ENCODE measurements at places on chromosomes 12 and 14.
A peak's percentile ranks its signal among the peaks of the same experiment; 100 is the strongest.

DNA sequence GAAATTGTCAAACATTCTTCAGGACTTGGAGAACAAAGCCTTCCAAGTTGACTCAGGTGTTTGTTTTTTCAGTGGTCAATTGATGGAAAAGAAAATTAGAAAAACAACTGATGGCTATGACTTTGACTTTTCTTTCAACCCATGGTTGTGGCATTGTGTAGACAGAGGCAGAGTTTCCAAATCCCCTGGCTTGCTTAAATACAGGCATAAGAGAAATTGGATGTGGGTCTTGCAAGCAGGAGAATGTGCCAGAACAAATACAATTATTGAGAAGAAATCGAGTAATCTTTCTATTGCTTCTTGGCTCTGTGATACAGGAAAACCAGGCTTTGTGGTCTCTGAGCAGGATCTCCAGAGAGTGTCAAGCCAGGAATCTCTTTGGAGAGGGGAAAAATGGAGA is 40.9 kb upstream of the FRMD6 start:
- DNase-seq = no peak

DNA sequence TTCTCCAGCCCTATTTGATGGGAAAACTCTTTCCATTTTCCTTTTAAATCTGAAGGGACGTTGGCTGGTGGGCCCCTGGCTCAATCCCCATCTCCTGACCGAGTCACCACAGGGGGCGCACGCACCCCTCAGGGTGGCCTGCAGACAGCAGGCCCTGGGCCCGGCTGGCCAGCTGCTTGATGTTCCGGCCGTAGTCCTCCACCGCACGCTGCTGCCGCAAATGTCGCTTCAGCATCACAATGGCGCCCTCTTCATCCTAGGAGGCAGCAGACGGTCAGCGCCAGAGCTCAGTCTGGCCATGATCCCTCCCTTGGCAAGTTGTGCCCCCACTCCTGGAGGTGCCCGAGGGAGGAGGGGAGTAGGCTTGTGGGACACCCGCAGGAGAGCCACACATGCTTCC is 70.0 kb downstream of the PLEKHG3 start:
- no peak for DNase-seq

DNA sequence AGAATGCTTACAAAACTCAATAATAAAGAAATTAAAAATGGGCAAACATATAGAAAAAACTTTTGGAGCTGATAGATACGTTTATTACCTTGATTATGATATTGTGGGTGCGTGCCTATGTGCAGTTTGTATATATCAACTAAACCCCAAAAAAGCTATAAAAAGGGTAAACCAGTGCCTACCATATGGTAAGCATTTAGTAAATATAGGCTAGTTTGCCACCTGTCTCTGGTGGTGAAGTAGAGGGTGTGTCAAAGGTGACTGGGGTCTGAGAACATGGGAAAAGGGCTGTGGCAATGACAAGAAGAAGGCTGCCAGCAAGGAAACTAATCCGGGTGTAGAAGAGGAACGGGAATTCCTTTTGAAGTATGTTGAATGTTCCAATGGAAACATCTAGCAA is 18.3 kb downstream of the GALNT8 start:
- DNase-seq = no peak

DNA sequence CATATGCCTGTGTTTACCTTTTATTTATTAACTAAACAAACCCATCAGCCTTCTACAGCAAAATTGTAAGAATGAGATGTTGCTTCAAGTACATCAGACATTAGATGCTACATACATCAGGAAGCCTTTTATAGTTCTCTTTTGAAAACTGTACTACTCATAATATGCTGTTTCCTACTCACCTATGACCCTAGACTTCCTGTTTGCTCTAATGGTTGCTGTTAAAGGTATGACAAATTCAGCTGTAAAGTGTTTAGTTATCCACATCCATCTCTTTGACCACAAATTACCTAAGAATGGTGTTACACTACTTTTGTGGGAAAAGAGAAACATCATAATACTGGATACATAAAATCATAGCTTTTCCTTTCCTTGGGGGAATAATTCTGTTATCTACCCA is 220.0 kb downstream of the RAD51B start:
- DNase-seq = peak; percentile 2

GRCh38 chr12:106254724-106255123 is 6.9 kb upstream of the CKAP4 start:
- DNase-seq = no peak

GRCh38 chr12:41162461-41162860 is 25.7 kb upstream of the PDZRN4 start:
- DNase-seq = no peak

DNA sequence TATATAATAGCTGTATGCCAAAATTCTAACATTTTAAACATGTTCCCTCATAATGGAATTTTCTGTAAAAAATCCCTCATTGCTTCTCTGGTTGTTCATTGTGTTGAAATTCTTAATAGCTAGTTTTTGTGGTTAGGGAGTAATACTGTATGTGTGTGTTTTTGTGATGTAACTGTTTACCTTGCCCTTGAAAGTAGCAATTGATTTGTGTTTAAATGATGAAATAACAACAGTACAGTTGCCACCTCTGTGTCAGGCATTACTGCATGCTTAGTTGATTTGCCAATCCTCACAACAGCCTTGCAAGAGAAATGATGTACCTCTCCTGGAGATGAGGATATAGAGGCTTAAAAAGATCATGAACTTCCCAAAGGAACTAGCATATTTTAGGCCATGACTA is 94.9 kb downstream of the DAAM1 start:
- no peak for DNase-seq

DNA sequence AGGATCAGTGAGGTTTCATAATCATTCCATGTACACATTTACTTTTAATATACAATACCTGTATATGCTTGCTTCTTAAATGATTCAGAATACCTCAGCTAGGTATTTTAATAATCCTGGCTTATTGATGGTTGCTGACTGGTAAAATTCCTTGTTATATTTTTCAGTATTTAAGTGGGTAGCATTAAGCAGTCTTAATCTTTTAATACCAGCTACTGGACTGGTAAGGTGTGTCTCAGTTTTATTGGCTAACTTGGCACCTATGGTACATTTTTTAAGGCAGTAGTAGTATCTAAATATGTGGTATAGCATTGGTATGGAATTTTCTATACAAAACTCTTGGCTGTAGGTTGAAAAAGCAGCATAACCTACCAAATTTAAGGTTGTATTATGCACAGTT is 96.6 kb downstream of the RAD52 start:
- no peak for DNase-seq

DNA sequence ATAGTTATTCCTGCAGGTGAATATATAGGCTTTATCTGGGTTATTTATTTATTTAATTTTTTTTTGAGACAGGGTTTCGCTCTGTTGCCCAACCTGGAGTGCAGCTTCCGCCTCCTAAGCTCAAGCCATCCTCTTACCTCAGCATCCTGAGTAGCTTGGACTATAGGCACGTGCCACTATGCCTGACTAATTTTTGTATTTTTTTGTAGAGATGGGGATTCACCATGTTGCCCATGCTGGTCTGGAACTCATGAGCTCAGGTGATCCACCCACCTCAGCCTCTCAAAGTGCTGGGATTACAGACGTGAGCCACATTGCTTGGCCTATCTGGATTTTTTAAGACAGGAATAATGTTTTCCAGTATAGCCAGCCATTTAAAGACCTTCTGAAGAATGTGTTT is 2.0 kb downstream of the RAN start:
- DNase-seq = no peak

DNA sequence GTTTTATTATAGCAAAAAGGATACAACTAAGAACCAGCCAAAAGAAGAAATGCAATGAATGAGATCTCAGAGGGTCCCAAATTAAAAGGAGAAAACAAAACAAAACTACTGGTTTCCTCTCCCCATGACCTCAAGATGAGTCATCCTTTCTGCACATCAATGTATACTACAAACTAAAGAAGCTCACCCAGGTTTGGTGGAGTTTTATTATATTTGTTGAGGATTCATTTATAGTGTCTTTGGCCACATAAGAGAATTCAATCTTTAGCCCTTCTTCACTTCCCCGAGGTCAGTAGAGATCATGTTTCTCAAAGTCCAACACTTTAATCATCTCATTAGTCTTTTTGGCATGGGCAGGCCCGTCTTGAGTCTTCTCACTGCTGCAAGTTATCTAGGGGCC is 210.6 kb downstream of the SLC6A15 start:
- no peak for DNase-seq

- DNase-seq = no peak
These were observed 4.5 kb upstream of the CACNA2D4 start for GRCh38 chr12:1922985-1923384.

DNA sequence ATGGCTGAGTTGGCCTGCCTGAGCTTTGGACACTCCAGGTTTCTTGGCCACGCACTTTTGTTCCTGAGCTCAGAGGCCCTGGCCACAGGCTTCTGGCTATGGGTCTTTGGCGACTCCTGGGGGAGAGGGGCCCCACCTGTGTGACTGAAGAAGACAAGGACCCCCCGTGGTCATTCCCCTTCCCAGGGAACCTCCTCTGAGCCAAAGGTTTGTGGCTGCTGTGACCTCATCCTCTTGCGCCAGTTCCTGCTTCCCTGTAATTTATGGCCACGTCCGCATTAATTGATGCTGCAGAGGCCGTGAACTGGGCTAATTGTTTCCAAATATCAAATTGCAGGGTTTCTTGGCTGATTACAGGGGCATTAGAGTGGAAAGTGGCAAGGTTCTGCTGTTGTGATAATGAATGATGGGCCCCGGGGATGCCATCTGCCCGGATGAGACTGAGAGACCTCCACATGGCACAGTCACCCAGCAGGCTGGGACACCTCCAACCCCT is 27.6 kb upstream of the NOS1 start:
- DNase-seq = no peak

GRCh38 chr14:100384277-100384676 is 61.1 kb downstream of the SLC25A47 start:
- DNase-seq = no peak

DNA sequence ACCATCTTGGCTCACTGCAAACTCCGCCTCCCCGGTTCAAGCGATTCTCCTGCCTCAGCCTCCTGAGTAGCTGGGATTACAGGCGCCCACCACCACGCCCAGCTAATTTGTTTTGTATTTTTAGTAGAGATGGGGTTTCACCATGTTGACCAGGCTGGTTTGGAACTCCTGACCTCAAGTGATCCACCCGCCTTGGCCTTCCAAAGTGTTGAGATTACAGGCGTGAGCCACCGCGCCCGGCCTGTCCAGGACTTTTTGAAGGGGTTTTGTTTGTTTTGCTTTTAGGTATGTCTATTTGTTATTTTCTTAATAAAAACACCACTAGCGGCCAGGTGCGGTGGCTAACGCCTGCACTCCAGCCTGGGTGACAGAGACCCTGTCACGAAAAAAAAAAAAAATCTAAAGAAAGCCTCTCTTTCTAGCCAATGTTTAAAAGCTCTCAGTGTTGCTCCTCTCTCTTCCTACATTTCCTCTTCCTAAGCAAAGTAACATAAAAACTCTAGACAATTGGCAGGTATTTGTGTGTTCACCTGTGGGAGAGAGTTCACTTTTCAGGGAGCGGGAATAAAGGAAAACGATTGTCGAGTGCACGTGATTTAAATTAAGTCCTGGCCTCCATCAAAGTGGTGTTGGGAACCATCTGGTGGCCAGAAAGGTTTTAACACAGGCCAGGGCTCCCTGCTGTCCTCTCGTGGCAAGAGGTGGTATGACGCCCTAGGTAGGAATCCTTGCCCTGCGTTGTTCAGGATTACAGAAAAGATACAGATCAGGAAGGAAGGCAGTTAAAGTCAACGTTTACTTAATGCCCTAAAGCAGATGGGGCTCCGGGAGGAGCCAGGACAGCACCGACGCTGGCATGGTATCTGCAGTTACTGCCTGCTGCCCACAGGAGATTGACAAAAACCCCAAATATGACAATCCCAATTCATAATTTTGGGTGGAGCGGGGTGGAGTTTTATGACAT is 36.2 kb upstream of the ATP23 start:
- peak; percentile 88 for DNase-seq

GRCh38 chr14:68131907-68132306 is 312.3 kb downstream of the RAD51B start:
- DNase-seq = no peak

- DNase-seq = no peak
These were observed 385.7 kb downstream of the FUT8 start for GRCh38 chr14:65798216-65798615.

DNA sequence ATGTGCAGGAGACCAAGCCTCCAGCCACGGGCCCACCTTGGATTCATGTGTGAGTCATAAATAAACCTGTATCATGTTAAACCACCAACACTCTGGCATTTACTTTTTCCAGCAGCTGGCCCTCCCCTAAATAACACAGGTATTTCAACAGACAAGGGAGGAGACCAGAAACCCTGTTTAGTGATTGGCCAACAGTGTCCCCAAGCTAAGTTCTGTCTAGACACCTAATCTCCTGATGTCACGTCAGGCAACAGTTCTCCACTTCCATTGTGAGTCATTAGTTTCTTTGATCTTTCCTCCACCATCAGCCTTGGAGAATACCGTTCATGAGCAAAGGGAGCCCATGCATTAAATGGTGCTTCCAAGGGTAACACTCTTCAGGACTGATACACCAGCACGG is 196.9 kb downstream of the TMEM132C start:
- no peak for DNase-seq

- DNase-seq = no peak
These were observed 14.4 kb downstream of the KERA start for GRCh38 chr12:91043408-91043807.

- no peak for DNase-seq
These were observed at the start of gene JPH4 for GRCh38 chr14:23578560-23579310. JPH4 (minus strand) TSS chr14:23578790; CDS start chr14:23577453, 1,337 bp downstream.

- no peak for DNase-seq
These were observed 90.2 kb upstream of the RESF1 start for GRCh38 chr12:31868965-31869364.

GRCh38 chr14:51020024-51020710 is 74.7 kb downstream of the TRIM9 start:
- no peak for DNase-seq

DNA sequence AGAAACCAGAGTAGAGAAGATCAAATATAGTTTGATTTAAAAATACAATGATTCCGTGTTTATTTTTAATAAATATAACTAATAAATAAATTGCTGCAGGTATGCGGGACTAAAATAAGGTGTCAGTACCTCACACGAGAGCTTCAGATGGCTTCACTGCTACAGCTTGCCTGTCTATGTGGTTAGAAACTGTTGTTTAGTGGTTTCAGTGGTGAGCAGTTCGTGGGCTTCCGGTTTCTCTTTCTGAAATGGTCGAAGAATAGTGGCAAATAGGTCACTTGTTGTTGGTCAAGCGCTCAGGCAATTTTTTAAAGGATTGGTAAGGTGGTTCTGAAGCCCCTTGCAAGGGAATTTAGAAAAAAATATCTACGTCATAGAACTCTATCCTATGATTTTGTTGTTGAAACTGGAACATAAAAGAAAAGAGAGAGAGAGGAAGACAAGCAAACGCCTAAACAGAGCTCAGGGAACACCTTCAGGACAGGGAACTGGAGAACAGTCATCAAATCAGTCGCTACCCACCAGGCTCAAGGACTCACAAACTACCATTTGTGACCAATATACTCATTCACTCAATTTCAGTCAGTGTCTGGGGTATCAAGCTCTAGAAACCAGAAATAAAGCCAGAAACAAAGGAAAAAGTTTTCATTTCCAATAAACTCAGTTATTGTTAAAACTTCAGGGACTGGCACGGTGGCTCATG is 31.3 kb downstream of the GABARAPL1 start:
- peak; percentile 78 for DNase-seq

GRCh38 chr14:90758959-90759358 is 57.3 kb downstream of the TTC7B start:
- DNase-seq = no peak
